Activated CD4-positive, alpha-beta T cell treated with anti-CD3 and anti-CD28 coated beads for 24 hours (primary cell): ENCODE measurements at places on chromosomes 1 and 21.
A peak's percentile ranks its signal among the peaks of the same experiment; 100 is the strongest.

DNA sequence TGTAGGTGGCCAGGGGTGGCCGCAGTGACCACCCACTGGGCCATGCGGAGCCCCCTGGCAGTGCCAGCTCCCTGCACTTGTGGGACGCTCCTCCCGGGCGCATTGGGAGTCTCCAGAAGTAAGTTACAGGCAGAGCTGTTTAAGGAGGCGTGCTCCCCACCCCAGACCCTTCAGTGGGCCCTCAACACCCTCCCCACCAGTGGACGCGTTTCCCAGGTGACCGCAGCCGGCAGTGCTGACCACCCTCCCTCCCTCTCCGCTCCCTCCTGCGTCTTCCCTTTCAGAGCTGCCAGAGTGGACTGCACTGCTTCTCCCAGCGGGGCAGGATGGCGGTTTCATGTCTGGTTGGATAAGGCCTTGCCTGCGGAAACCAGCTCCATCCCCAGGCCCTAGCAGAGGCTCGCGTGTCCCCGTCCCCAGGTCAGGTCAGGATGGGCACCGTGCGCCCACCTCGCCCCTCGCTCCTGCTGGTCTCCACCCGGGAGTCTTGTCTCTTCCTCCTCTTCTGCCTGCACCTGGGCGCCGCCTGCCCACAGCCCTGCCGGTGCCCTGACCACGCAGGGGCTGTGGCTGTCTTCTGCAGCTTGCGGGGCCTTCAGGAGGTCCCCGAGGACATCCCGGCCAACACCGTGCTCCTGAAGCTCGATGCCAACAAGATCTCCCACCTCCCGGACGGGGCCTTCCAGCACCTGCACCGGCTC is 1.1 kb downstream of the LRRC3 start:
- no peak for DNase-seq

DNA sequence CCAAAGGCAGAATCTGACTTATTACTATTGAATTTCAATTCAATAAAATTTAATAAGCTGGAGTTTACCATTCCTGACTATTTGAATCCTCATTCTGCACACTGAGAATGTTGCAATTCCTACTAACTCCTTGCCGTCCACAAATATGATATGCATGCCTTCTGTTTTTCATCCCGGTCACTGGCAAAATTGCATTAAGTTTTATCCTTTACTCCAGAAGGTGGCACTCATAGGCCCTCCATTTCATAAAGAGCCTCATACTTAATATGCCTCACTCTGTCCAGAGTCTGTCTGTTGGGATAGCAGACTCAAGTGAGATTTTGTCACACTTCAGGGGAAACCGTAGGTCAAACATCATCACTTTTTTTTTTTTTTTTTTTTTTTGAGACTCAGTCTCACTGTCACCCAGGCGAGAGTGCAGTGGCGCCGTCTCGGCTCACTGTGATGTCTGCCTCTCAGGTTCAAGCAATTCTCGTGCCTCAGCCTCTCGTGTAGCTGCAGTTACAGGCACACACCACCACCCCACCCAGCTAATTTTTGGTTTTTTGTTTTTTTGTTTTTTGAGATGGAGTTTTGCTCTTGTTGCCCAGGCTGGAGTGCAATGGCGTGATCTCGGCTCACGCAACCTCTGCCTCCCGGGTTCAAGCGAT is 27.3 kb downstream of the F11R start:
- no peak for DNase-seq

GRCh38 chr1:87806379-87807094 is 477.9 kb downstream of the LMO4 start:
- no peak for DNase-seq

DNA sequence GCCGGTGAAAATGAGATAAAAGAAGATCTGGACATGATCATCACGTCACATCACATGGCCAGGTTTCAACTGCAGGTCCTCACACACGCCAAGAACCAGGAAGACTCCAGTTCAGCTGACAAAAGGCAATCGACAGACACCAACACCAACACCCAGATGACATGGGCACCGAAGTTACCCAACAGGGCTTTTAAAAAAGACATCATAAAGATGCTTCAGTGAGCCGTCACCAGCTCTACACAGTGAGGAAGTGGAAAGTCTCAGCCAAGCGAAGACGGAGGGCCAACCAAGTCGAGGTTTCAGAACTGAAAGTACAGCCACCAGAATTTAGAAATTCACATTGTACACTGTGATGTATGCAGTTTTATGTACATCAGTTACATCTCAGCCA is 154.3 kb upstream of the COL6A1 start:
- no peak for DNase-seq

GRCh38 chr1:10338047-10338446 is 60.8 kb upstream of the PGD start:
- DNase-seq = peak; percentile 23

GRCh38 chr1:198677027-198677426 is 38.2 kb downstream of the PTPRC start:
- no peak for DNase-seq

- DNase-seq = no peak
Measured at GRCh38 chr1:200304171-200304570, 105.7 kb downstream of the ZNF281 start.

DNA sequence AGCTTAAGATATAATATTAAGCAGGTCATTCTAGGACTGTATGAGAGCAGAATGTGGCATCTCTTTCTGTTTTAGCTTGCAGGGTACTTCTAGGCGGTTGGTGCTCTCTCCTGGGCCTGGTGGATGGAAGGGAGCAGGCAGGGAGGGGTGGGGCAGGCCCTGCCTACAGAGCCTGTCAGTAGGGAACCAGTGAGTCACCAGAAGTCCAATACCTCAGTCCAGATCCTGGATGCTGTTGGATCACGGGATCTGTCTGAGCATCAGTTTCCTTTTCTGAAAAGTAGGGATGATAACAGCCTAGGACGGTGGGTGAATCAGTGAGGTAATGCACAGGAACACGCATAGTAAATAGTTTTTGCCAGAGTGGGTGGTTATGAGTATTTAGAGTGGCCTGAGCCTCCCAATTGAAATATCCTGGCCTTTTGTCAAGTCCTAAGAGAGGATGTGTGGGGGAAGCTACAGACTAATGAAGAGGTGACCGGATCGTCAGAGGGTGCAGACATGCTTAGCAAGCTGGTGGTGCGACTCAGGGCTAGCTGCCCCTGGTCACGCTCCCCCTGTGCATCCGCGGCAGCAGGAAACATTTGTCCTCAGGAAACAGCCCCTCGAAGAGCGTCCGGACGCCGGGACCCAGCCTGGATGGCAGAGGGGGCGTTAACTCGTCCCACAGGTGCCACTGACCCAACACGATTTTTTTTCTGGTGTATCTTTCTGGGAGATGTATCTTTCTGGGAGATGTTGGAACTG is 23.9 kb downstream of the NAV1 start:
- no peak for DNase-seq

- DNase-seq = no peak
Measured at GRCh38 chr1:169091480-169091941, 15.0 kb upstream of the ATP1B1 start.

DNA sequence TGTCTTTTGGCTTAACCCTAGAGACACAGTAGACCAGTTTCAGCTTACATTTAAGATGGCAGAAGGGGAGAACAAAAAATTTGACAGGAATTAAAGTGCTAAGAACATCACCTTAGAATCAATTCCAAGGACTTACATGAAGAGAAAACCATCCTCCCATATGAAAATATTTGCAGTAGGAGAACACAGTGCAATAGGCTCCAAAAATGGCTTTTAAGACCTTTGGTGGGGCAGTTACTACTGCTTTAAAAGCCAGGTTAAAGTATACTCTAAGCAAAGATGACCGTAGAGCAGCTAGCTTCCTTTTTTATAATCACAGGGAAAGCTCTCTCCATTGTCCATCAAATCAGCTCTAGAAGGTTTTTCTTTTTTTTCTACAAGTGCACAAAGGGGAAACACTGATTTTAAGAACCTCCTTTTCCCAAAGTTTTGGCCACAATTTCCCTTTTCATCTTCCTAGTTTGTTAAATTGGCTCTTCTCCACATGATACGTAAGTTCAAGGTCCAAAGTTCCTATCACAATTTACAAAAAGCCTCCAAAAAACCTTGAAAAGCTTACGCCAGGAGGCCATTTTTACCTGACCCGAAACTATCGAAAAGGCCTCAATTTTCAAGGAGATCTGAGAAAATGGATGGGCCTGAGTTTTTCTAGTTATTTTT is 3.3 kb downstream of the TXNIP start:
- no peak for DNase-seq

GRCh38 chr1:21736876-21737275 is 46.1 kb downstream of the USP48 start:
- no peak for DNase-seq

DNA sequence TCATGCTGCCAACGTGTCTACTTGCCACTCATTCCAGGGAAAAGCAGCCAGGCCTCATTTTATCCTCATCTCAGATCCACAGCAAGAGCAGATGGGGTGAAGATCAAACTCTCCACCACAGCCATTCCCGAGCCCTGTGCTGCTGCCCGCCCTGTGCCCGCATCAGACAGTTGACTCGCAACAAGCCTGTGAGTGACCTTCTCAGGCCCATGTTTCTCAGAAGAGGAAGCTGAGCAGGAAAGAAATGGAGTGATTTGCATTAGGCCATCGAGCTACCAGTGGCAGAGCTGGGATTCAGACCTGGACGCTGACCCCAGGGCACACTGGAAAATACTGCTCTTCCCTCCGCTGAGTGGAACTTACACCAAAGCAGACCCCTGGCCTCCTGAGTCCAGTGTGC is 1.2 kb downstream of the CNR2 start:
- DNase-seq = no peak

DNA sequence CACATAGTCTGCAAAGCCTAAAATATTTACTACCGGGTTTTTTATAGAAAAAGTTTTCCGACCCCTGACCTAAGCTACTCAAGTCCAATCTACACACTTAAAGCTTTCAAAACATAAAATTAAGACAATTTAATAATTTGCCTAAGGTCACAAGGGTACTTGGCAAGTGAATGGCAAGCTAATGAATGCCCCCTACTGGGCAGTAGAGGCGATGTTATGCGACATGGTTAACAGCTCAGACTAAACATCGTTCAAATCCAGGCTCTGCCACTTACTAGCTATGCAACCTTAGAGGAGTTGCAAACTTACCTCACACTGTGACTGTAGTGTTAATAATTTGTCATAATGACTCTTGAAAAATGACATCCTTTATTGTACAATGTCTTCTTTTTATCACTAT is 317.2 kb upstream of the NFIA start:
- DNase-seq = no peak

GRCh38 chr1:241171991-241172390 is 185.0 kb downstream of the RGS7 start:
- DNase-seq = no peak

- DNase-seq = no peak
Measured at GRCh38 chr1:19664453-19665185, at the start of gene HTR6. Gene HTR6 (plus strand): TSS chr1:19664875. CDS start chr1:19665754, 879 bp downstream.

DNA sequence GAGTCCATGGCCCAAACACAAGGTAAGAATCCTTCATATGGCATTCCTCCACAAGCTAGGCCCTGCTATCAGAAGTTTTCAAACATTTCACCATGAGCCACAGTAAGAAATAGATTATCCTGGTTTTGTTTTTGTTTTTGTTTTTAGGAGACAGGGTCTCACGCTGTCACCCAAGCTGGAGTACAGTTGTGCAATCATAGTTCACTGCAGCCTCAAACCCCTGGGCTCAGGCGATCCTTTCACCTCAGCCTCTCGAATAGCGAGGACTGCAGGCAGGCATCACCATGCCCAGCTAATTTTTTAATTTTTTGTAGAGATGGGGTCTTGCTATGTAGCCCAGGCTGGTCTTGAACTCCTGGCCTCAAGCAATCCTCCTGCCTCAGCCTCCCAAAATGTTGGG is 218.8 kb downstream of the TOMM20 start:
- no peak for DNase-seq

DNA sequence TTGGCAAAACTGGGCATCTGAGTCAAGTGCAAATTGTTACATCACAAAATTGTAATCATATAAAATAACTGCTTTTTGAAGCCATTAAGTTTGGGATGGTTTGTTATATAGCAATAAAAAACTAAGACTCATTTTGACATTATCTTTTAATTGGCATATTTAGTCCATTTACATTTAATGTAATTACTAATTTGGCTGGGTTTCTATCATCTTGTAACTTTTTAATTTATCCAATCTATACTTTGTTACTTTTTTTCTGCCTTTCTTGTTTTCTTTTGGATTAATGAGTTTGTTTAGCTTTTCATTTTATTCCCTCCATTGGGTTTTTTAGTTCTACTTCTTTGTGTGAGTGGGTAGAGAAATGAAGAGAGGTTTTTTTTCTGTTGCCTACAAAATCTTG is 76.3 kb downstream of the DRAM2 start:
- DNase-seq = no peak

DNA sequence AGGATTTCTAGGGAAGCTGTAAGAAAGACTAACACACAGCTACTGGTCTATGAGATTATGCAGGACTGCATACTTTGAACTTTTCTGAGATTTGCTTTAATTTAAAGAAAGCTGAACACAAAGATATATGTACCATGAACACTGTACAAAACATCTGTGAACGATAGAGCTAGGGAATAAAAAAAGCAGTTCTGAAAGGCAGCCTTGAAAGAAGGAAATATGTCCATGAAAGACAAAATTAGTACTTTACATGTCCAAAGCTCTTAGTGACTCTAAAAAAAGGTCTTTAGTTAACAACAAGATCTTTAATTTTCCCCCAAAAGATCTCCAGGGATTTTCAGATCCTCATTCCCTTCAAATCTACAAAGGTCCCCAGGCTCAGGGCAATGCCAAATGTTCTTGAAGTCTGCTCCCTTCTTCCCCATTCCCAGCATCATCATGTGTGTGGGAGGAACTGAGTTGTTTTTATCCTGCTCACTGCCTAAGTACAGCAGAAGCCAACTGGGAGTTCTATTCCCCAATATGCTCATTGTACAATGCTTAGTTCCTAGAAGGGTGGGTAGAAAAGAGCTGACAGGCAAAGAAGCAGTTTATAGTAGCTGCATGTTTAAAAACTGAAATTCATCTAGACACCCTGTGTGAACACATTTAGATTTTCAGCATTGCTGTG is 60.1 kb upstream of the PTCH2 start:
- DNase-seq = no peak

- no peak for DNase-seq
Measured at GRCh38 chr1:205907794-205908193, 35.5 kb downstream of the SLC26A9 start.

- DNase-seq = no peak
Measured at GRCh38 chr1:203127666-203128430, at the start of gene ADORA1. Gene ADORA1 (plus strand): TSS chr1:203127726. CDS start chr1:203128842, 1,116 bp downstream.

- DNase-seq = no peak
Measured at GRCh38 chr1:2208309-2209239, 14.0 kb upstream of the FAAP20 start.

DNA sequence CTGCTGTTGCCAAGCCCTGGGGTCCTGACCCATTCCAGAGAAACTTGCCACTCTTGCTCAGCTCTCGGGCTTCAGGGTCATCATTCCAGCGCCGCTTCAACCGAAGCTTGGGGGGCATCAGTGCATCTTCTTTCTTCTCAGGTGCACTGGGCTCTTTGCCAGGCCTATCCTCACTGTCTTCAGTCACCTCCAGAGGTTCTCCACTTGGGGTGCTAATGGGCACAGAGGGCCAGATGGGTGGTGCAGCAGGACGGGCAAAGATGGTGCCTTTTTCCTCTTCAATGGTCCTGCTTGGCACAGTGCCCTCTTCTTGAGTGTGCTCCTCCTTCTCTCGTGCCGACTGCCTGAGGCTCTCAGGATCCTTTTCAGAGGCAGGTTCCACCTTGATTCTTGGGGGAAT is 13.3 kb downstream of the ETV3 start:
- no peak for DNase-seq

- peak; percentile 47 for DNase-seq
Measured at GRCh38 chr1:46301808-46302640, 1.4 kb downstream of the LRRC41 start.

- no peak for DNase-seq
Measured at GRCh38 chr1:1969953-1970716, 33.5 kb downstream of the CFAP74 start.

- DNase-seq = no peak
Measured at GRCh38 chr1:43933386-43934100, at the start of gene ARTN. Gene ARTN (plus strand): TSS chr1:43933801. CDS start chr1:43935657, 1,856 bp downstream.

GRCh38 chr1:168065506-168065905 is 71.2 kb downstream of the GPR161 start:
- DNase-seq = no peak
